ENCODE measurements at places on chromosomes 4 and X. TPM values are rescaled to one million over a fixed set of nuclear protein-coding genes. Genes with fewer than 3 reads are reported as not detected.

DNA sequence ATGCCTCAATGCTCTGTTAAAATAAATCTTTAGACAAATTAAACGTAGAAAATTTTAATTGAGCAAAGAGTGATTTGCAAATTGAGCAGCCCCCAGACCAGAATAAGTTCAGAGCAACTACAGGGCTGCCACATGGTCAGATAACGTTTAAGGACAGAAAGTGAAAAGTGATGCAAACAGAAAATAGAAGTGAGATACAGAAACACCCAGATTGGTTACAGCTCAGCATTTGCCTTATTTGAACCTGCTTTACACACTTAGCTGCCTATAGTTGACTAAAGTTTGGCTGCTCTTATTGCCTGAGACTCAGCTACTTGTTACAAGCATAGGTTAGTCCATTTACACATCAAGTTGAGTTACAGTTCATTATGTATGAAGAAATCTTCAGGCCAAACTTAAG lies 1800.8 kb upstream of the PCDH10 start:
- DNase-seq: no peak

GRCh38 chrX:13078739-13079444 lies 34.5 kb upstream of the FAM9C start:
- DNase-seq: no peak

DNA sequence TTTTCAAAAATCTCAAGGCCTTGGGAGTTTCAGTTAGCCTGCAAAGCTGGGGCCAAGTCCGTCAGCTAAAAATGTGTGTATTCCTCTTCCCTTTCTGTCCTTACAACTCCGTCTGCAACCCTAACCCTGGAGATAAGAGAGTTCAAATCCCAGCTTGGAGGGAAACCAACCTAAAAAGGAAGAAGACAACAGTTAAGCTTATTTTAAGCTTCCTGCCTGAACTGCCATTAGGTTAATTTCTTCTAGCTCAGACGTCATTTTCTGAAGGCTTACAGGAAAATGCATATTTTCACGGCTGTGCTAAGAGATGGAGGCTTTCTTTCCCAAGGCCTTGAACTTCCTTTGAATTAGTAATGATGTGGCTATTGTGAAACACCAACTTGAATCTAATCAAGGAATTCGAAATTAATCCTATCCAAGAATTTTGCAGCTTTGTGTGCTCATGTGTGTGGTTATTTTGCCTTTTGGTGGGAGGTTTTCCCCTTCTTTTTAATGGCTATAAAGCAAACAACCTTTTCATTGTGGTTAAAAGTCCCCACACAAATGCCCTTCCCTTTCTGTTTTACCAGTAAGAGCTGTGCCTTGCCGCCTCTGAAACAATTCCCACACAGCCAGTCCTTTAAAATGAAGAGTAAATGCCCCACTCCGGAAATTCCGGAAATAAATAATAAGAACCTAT lies 103.5 kb downstream of the IRF2 start:
- no peak for DNase-seq

DNA sequence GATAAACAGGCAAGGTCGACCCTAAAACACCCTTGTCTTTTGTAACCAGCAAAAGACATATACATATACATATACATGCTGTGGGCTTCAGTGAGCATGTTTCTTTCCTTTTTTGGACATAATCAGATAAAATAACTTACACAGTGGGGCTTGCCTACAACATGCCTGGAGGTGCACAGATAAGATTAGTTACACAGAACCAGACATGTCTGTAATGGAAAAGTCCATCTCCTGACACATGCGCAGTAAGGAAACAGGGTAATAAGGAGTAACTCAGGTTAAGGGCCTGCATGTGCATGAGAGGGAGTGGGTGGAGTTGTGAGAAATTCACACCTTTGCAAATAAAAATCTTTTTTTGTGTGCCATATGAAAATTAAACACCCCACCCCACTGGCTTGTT lies 3.4 kb downstream of the UGT2A1 start:
- DNase-seq: no peak

GRCh38 chr4:9898596-9899305 lies 117.3 kb downstream of the DRD5 start:
- DNase-seq: peak; percentile 91

DNA sequence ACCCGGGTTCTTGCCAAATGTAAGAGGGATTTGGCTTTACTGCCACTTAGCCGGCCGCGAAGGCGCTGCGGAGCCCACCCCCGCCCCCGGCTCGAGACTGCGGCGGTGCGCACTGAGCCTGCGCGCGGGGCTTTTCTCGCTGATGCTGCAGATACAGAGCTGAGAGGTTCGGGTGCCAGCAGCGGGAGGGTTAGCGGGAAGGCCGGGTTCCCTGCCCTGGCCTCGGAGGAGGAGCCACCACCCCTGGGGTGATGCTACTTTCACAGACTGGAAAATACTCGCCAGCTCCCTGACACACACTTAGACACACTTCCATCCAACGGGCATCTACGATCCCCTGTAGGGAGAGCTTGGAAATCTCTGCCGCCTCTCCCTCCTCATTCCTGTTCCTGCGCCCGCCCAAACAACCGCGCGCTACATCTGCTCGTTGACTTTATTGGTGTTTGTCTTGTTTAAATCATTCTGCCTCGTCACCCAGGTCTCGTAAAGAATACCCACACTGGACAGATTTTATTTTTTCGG lies 2.1 kb upstream of the PCDH7 start:
- DNase-seq: peak; percentile 71

DNA sequence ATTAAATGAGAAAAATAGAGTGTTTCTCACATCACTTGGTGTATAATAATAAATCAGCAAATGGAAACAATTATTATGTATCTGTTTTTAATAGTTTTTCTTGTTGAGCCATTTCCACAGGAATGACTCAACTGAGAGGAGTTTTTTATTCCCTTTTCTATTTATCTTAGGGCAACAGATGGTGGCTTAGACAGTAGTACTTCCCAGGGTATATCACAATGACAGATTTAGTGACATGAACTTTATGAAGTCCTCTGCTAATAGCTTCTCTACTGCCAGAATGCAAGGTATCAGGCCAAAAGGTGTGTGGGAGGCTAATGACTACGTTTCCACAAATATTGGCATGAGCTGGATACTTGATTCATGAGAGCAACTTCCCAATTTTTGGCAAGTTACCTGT lies 126.7 kb downstream of the HTR2C start:
- DNase-seq: no peak

GRCh38 chr4:94354474-94354896 lies 11.8 kb upstream of the HPGDS start:
- no peak for DNase-seq

GRCh38 chrX:140501940-140502468 lies 2.9 kb downstream of the SOX3 start:
- peak; percentile 53 for DNase-seq

DNA sequence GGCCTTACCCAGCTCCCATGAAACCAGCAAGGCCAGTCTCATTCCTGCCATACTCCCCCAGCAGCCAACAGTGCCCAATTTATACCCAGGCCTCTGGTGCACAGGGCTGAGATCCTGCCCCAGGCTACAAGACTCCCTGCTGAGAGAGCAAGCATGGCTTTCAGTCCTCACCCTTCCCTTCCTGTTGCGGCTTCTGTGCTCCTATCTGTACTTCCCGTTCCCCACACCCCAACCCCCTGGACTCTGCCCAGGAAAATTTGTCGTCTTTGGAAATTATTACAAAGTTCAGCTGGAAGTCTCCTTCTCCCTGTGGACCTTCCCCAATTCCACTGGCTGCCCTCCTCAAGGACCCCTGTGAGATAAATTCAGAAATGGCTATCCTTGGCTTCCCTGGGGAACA lies 84.1 kb upstream of the GK2 start:
- no peak for DNase-seq

DNA sequence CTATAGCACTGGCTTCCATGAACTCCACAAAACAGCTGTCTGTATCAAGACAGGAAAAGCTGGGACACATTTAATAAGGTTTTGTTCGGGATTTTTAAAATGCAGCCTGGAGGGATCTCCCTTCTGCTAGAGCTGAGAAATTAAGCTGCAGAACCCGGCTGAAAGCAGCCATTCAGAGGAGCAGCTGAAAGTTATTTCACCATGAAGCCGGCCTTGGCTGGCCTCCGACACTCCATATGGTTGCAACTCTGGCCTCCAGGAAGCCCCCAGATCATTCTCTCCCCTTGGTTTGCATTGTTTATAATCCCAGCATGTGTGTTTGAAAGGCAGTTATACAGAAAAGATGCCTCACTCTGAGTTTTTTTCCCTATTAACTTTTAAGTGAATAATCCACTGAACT lies 239.4 kb downstream of the SPATA18 start:
- DNase-seq: no peak

DNA sequence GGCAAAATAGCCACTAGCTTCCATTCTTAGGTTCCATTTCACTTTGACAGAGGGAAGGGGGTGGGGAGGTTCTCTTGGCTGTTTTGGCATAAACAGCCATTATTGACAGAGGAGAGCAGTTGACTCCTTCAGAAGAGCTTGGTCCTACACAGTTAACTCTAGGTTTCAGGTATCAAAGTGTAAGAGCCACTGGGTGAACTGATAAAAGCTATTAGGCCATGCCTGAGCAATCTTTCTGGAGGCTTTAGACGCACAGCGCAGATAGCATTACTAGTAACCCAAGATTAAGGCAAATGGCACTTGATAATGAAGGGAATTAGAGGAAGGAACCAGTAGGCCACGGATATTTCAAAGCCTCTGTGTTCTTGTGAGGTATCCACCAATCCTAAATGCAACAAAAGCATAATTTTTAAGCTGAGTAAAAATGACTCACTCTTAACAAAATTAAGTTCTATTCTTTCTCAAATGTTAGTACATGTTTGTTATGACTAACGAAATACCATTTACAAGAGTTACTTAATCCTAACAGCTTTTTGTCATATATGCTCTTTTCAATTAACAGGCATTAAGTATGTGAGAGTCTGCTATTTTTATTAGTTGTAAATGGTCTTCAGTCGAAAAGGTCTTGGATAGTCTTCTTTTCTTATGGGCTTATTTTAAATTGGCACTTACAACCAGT lies 53.6 kb downstream of the SLC7A11 start:
- DNase-seq: no peak

DNA sequence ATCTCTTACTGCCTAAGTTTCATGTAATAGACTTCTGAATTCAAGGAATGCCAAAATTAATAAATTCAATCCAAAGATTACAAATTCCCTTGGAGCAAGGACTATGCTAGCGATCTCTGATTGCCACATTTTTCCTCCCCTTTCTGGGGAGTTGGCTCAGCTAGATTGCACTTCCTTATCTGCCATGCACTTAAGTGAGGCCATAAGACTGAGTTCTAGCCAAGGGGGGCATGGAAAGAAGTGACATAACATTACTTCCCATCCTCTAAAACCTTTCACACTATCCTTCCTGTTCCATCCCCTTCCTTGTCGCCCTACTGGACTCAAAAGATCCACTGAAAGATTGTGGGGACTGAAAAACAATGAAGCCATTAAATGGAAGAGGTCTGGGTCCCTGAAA lies 53.8 kb upstream of the TXK start:
- DNase-seq: no peak

DNA sequence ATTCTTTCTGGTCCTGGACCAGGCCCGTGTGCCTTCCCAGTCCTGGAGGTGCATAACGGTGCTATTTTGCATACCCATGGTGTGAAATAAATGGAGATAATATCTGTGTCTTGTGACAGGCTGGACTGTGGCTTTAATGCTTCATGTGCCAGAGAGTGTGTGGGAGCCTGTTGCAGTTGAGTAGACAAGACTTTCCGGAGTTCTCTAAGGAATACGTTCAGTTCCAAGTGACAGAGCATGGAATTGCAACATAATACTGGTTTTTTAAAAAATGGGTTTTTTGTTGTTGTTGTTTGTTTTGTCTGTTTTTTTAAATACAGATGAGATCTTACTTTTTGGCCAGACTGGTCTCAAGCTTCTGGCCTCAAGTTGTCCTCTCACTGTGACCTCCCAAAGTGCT lies 74.0 kb downstream of the HPRT1 start:
- no peak for DNase-seq

DNA sequence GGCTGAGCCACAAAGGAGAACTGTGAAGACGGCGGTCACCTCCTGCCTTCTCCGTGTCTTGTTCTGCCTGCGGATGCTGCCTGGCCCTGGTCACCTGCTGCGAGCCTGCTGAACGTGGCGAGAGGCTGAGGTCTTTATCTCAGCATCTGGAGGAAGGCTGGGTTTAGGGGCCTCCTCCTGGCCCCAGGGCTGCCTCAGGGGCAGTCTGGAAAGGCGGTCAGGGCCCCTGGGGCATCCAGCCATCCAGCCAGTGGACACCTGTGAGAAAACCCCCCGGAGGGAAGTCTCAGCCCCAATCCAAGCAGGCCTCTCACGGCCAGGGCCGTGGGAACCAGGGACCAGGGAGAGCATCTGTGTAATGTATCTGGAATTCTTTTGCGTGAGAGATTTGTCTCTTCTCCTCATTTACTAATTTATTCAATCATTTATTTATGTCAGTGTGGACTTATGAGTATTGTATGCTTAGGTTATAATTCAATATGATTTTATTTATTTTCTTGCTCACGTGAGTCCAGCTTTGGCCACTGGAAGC lies 11.3 kb downstream of the PDE6B start:
- no peak for DNase-seq

DNA sequence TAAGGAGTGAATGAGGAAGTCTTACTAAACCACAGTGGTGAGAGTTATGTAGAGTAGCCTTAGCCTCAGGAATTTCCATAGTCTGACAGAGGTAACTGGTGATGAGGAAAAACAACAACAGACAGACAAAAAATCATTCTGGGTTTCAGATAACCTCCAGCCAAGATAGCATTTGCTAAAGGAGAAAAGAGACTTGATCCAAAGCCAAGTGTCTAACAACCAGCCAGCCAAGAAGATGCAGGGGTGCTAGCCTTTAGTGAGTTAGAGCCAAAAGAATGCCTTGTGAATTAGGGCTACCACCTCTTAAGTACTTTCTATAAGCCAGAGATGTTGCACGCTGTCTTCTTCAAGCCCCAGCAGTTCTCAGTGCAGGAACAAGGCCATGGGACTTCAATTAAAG lies 478.0 kb upstream of the CPEB2 start:
- no peak for DNase-seq

DNA sequence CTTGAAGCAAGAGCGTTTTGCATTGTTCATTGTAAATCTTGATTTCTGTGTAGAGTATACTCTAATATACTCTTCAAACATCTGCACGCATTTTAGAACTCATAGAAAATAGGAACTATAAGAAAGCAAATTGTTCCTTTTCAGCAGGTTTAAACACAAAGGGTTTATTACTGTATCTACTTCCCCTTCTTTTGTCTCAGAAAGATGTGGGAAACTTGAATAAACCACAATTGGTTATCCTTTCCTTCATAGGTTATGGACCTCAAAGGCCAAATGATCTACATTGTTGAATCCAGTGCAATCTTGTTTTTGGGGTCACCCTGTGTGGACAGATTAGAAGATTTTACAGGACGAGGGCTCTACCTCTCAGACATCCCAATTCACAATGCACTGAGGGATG lies 46.0 kb upstream of the GUCY1B1 start:
- DNase-seq: no peak

GRCh38 chr4:87042986-87043820 lies 108.4 kb downstream of the AFF1 start:
- peak; percentile 49 for DNase-seq

TIMP1 gene
- polyA plus RNA-seq: 121 TPM

JCHAIN gene
- polyA plus RNA-seq: 0.52 TPM
